ENCODE measurements at places on chromosomes 2 and 18.

DNA sequence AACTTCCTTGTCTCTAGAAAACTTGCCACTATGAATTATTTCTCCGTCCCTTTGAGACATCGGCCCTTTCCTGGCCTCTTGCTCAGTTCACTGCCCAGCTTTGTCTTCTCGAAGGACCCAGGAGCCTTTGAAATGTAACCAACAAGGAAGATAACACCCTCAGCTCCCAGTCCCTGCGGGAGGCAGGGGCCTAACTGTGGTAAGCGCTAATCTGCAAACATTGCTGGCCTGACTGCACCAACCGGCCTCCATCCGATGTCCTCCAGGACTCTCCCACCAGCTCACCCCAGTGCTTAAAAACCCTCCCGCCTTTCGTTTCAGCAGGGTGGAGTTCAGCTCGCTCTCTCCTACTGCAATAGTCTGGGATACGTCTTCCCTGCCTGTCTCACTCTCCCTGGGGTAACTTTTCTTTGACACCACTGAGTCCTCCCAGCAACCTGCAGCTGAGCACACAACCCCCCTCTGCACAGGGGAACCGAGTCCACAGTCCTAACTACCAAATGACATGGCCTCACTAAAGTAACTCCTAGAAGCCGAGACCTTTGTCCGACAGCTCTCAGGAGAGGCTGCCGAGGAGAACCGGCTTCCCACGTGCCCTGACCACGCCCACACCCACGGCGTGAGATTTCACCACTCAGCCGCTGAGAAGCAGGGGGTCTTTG lies 76.1 kb downstream of the MBP start:
- DNase-seq, result peak; percentile 65

DNA sequence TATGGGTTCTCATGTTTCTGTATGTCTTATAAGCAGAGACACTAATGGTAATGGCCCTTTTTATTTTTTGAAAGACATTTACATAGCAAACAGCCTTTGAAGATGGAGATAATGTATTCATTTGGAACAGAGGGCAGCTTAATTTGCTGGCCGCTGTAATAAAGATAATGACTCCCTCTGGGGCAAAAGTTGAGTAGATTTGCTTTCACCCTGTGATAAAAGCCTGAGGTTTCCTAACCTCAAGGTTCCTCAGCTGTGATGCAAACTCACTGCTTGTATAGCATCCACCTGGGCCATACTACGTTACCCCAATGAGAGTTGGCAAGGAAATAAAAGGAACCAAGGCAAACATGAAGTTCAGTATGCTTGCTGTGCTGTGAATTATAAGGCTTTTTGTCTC lies 54.8 kb downstream of the TEX51 start:
- no peak for DNase-seq

DNA sequence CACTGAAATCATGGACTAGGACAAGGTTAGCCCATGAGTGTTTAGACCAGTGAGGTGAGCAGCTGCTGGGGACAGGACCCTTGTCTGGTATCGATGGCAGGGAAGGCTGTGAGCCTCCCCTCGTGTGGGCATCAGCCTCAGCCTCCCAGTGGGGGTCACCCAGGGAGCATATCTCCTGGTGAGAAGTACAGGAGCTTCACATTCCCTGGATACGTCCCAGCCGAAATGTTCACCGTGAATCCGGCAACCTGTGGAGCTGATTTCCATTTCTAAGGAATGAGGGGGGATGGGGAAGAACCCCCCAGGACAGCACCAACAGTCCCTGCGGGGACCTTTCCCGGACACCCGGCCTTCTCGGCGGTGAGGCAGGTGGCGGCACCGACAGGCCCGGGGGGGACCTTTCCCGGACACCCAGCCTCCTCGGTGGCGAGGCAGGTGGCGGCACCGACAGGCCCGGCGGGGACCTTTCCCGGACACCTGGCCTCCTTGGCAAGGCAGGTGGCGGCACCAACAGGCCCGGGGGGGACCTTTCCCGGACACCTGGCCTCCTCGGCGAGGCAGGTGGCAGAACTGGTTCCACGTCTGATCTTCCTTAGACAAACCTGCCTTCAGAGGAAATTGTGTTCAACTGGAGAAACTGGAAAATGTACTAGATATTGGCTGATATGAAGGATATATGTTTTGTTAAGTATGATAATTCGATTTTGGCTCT lies 21.2 kb downstream of the RTP5 start:
- no peak for DNase-seq

DNA sequence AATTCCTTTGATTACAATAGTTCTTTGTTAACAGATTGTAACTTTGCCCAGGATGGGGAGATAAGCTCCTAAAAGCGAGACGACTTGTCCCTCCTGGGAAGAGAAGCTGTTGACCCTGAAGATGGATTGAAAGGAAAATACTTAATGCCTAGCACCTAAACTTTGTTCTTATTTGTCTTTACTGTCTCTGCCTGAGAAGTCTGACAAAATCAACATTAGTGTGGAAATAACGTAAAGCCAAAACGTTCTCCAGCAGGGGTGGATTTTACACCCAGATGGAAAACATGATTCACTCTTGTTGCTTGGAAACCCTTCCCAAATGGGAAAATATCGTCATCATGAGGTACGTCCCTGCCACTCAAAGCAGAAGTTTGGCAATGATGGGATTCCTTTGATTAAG lies 450.1 kb downstream of the SLC4A3 start:
- no peak for DNase-seq

- peak; percentile 71 for DNase-seq
These were observed 315.6 kb downstream of the SETBP1 start for GRCh38 chr18:44996261-44996660.

- no peak for DNase-seq
These were observed 255.5 kb downstream of the CDH2 start for GRCh38 chr18:27921392-27921791.

GRCh38 chr2:181052523-181052891 lies 72.1 kb downstream of the UBE2E3 start:
- DNase-seq, result no peak

DNA sequence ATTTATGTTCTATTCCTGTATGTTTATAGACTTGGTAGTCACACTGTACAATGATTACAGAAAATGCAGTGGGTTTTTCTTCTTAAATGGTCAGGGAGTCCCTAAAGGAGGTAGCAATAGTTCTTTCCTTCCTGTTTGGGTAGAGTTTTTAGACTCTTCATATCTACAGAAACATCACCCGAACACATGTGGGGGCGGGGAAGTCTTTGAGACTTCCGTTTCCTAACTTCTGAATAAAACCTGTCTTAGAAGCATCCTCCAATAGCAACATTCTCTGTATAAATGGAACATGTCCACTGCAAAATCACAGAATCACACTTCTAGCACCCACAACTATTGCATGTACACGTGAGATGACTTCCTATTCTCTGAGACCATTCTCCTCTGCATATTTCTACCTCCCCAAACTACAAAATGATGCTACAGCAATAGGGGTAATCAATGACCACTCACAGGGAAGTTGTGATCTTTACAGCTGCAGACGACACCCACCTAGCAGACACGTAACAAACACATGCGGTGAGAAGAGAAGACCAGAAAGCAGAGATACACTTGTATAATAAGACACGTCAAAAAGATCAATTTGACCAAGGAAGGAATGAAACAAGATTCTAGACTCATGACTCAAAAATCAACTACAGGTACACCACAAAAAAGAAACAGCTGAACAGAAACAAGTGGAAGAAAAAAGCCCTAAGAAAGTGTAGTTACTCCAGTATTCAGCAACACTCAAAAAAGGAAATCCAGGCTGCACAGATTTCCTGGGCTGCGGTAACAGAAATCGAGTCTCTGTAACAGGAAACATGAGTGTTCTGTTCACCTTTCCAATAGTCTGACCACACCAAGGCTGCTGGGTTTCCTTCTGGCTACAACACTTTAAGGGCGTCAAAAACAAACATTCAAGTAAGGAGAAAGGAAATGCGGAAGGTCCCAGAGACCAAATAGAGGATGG lies 120.4 kb downstream of the ZNF516 start:
- no peak for DNase-seq

DNA sequence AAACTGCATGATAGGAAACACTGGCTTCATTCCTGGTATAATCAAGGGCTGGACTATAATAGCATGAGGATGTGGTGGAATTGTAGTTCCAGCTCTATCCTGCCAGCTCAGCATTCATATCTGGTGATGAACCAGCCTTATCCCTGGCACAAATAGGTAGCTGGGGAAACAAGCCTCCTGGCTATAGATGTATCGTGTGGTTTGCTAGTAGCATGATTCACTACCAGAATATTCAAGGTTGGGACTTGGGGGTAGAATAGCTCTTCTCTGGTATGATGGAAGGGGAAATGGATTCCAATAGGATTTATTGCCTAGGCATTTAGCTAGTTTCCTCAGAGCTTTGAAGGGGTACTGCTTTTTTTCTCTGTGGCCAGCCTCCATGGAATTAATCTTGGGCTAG lies 532.8 kb downstream of the FBXO15 start:
- DNase-seq, result no peak

DNA sequence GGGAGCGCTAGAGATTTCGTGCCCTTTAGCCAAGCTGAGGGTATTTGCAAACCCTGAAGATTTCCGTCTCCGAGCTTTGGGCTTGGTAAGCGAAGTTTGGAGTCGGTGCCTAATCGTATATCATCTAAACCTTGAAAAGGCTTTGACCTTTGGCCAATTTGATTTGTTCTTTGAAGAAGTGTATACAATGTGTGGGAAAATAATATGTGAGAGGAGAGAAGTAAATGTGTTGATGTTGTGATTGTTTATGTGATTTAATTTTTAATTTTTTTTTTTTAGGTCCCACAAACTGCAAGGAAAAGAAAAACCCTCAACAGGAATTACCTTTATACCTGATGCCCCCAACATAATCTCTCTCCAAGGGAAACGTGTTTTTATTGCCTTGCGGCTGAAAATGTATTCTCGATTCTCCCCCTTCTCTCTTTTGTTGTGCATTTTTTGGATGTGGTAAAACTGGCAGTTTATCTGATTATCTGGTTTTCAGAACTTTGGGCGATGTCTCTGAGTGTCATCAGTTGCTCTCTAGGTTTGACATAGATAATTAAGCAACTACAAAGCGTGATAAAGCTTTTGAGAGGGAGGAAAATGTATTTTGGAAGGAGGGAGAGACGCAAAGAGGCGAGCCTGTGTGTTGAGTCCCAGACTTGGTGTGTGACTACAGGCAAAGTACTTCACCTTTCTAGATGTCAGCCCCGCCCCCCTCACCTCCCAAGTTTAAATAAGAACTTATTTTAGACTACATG lies 912 bp upstream of the FBXO11 start:
- DNase-seq, result no peak

GRCh38 chr2:235553696-235554100 lies 59.9 kb downstream of the AGAP1 start:
- no peak for DNase-seq

Measured in HL-60 (cell line).